ENCODE measurements at places on chromosomes 4 and X.
A peak's percentile ranks its signal among the peaks of the same experiment; 100 is the strongest.

DNA sequence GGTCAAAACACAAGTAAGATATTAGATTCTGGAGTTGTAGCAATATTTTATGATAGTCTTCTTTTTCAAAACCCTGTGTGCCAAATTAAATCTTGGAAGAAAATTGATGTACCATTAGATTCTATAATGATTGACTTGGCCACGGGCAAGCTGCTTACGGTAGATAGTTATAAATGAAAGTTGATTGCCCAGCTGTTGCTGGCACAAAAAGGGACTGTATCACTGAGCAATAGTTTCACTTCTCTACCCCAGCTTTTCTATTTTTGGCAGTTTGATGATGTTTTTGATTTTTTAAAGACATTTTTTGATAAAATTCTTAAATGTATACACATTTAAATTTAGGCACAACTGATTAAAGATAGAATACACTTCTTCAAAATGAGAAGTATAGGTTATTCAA, 333.3 kb downstream of the TRAM1L1 start:
- DNase-seq: no peak

DNA sequence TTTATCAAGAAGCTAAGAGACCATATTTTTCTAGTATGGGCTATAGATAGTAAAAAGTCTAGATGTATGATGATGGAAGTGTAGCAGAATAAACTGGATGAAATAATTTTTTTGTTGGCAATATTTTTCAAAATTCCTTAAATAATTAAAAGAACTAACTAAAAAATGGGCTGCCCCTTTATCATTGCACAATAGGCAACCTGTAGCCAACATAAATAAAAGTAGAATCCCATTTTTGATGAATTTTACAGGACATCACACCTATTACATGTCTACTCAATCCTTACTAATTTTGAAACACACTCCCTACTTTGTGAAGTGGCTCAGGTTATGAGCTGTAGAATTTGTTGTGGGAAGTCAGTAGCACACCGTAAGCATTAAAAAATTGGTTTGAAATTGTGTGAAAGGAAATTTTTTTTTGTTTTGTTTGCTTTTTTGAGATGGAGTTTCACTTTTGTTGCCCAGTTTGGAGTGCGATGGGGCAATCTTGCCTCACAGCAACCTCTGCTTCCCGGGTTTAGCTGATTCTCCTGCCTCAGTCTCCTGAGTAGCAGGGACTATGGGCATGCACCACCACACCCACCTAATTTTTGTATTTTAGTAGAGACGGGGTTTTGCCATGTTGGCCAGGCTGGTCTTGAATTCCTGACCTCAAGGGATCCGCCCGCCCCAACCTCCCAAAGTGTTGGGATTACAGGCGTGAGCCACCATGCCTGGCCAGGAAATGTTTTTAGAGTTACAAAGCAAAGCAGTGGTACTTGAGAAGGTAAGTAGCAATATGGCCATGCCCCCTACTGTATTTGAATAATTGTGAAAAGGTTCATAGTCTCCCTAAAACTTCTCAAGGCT, 8.9 kb upstream of the RUFY3 start:
- no peak for DNase-seq

GRCh38 chrX:153820601-153821000, 9.7 kb downstream of the PDZD4 start:
- DNase-seq: no peak

DNA sequence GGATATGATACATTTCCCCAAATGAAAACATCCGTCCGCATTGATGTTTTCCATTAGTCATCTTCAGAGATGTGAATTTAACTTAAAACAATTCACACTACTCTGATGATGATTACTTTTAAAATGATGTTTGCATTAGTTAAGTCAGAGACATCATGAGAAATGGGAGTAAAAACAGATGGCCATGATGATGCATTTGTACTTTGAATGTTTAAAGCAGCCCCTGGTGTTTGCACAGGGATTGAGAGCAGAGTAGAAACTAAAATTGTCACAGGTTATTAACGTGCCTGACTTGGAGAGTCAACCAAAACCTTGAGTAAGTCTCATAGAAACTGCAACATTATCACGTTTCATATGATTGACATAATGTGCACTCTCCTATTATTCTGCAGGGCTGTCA, 117.2 kb downstream of the CFAP299 start:
- no peak for DNase-seq

- DNase-seq: peak; percentile 42
Observed at GRCh38 chr4:105147553-105148161, 981 bp downstream of the TET2 start.

DNA sequence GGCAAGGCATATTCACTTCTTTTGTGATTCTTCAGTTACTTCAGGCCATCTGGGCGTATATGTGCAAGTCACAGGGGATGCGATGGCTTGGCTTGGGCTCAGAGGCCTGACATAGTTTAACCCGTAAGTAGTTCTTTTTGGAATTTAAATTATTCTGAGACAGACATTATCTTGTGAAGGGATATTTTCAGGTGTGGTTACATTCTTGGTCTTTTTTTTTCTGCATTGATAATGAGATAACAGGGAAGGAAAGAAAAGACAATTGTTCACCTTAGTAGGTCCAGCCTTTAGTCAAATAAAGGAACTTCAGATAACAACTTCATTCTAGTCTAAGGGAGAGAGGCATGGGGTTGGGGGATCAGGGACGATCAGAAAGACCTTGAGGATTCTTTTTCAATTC, 74.8 kb downstream of the TEX13C start:
- no peak for DNase-seq

DNA sequence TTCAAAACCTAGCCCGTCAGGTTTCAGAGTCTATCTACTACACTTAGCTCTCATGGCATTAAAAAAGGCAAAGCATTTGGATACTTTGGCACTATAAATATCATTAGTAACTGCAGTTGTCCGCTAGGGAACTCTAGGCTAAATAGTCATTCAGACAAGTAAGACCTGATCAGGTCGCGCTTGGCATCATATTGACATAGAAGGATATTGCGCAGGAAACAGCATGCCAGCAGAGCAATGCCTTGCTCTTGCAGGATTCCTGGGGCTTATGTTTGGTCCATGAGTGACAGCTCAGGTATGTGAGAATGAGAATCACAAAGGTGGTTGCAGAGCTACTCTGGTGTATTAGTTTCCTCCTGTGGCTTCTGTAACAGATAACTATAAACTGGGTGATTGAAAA, 62.7 kb downstream of the KDM6A start:
- no peak for DNase-seq

DNA sequence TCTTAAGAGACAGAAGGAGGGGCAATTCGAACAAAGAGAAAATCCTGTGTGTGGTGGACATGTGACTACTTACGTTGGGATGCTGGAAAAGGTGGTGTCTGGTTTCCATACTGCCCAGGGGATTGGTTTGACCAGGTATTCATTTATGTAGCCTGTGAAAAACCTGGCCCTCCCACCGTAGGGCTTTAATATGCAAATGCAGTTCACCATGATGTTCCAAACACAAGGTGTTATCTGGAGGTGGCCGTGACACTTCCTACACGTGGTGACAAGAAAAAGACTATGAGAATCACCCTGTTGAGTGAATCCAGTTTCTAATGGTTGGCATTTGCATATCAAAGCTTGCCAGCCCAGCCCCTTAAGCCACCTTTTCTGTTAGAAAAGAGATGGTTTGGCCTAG, 27.9 kb downstream of the UGT2B4 start:
- no peak for DNase-seq

DNA sequence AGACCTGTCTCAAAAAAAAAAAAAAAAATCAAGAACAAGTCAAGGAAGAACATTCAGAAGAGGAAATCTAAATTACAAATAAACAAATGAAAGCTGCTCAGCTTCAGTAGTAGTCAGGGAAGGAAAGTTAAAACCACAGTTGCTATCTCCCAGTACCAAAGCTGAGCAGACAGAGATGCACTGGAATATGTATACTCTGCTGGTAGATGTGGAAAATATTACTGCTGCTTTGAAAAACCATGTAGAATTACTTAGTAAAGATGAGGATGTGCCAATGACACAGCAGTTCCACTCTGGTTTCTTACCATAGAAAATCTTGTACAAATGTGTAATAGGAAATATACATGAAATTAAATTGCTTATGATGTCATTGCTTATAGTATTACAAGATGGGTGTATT, 25.1 kb upstream of the PRKX start:
- DNase-seq: no peak

DNA sequence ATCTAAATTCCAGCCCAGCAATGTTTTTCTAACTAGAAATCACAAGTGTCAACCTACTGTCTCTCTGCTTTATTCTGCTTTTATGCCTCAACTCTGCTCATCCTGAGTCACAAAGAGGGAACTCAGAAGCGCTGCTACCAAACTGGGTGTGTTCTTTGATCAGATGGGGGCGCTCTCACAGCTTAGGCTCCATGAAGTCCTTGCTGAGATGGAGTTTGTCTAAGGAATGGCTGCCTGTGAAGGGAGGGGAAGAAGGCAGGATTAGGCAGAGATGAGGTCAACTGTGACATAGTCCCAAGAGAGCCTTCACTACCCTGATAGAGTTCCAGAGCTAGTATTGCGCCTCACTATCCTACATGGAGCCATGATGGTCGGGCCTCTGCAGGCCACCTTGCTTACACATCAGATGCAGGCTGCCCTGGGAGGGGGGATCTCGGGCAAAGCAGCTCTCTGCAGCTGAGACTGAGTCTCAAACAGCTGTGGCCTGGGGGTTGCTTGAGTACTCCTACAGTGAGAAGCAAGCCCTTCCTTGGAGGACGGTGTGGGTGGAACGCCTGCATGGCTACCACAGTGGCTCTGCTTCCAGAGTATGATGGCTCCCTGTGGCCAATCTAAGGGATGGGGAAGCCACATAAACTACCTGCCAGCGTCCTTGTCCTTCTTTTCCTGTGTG, 219.9 kb downstream of the CCNG2 start:
- no peak for DNase-seq

- DNase-seq: no peak
Observed at GRCh38 chrX:132216283-132216682, 3.0 kb downstream of the RAP2C start.

DNA sequence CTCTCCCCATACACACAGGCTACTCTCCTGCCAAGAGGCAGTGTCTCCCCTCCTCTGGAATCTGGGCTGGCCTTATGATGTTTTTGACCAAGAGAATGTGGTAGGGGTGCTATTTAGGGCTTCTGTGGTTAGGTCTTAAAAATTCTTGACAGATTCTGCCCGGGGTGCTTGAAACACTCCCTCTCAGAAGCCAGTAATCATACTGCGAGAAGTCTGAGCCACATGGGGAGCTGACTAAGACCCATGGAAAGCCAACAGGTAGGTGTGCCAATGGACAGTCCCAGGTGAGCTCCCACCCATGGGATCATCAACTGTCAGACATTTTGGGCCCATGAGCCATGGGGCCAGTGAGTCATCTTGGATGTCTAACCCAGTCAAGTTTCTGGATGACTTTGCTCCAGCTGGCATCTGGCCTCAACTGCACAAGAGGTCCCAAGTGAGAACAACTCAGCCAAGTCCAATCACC, 315.7 kb downstream of the FBXW7 start:
- no peak for DNase-seq

GRCh38 chr4:962231-963208, 10.8 kb downstream of the DGKQ start:
- no peak for DNase-seq

DNA sequence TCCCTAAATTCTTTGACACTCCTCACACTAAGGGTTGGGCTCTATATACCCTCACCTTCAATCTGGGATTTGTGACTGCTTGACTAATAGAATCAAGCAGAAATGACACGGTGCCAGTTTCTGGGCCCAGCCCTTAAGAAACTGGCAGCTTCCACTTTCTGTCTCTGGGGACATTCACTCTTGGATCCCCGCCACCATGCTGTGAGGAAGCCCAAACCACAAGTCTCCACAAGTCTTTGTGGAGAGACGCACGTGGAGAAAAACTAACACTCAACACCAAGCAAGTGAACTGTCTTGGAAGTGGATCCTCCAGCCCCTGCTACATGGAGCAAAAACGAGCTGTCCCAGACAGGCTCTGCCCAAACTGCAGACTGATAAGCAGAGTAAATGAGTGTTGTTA, 1.1 kb upstream of the EDNRA start:
- DNase-seq: no peak

DNA sequence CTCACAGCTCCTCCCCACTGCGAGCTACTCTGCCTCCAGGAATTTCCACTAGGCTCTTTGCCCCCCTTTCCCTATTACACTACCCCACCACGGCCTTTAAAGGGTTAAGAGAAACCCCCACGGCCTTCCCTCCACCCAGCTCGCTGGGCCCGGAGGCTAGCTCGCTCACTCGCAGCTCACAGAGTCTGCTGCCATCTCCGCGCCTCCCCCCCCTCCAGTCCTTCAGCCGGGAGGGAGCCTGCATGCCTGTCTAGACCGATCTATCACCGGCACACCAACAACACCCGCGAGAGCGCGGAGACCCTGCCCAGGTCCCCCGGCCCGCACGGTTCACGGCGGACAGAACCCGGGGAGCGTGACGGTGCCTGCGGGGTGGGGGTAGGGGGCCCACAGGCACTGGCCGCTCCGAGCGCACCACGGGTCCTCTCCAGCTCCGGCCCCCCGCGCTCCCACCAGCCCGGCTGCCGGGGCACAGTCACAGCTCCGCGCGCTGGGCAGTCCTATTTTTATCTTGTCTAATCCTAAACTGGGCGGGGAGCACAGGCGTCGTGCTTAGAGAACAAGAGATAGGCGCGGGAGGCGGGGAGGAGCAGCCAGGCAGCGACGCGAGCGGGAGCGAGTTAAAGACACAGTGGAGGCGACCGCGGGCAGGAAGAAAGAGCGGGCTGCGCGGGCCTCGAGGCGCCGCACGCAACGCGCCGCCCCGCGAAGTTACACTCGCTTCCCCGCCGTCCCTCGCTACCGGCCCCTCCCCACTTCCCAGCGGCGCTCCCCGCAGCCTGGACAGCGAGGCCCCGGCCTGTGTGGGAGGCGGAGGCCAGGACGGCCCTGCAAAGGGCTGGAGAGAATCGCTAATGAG, 3.5 kb downstream of the BCOR start:
- DNase-seq: peak; percentile 57

DNA sequence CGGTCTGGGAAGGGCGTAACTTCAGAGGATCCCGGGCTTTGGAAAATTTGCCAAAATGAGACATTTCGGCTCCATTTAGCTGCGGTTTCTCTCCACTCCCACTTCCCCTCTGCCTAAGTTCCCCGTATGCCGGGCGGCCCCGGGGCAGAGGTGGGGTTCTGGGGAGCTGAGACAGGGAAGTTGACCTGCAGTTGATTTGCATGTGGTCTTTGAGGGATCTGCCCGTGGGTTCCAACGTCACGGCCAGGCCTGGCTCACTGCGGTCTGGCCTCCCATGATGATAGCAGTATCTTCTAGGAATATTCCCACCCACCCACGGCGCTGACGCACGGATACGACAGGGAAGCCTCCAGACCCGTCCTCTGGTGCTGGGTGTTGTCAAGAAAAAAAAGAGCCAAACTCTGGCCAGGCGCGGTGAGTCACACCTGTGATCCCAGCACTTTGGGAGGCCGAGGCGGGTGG, 27.3 kb upstream of the CRLF2 start:
- DNase-seq: no peak

- DNase-seq: no peak
Observed at GRCh38 chr4:5787311-5787710, 76.3 kb downstream of the EVC start.

DNA sequence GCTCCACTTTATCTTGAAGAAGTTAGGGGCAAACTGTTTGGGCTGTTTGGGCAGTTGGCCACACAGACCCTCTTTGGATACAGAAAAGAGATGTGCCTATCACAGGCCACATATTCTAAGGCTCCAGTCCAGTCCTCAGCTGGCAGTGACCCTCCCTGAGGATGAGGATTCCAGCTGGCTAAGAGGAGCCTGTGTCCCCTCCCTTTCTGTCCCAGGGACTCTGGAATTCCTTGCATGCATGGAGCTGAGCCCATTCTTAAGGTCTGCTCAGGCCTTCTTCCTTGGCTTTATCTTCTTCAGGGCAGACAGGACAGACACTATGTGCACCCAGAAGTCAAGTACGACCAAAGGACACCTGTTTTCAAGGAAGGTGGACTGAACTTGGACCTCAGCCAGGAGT, 23.8 kb upstream of the GK2 start:
- no peak for DNase-seq

Data from activated CD8-positive, alpha-beta T cell treated with anti-CD3 and anti-CD28 coated beads, Interleukin-2, amount 10 ng/mL, durations not matched to agents 7 days and 5 days (primary cell).